ENCODE measurements at places on chromosomes 2 and 18.

DNA sequence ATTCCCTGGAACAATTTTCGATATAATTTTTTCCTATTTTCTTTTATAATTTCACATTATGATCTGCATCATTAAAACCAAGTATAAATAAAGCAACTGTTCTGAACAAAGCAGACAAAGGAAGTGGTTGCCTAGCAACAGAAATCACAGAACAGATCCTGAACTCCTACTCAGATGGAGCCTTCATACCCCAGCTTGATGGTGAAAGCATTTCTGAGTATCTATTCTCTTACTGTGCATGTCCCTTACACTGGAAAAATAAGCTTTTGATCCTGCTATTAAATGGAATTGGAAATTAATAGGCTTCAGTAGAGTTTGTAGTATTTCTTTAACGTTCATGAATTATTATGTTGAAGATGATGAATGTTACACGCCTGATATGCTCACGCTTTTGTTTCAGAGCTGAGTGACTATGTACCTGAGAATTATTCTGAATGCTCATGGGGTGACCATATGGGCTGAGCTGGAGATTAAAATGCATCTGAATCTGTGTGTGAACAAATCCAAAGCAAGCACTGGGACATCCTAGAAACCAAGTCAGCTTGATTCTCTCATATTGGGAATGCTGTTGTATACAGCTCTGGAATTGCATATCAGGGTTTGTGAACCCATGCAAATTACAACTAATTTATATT, 254.0 kb downstream of the KCNJ3 start:
- no peak for DNase-seq

GRCh38 chr2:238279324-238279682, 9.1 kb downstream of the PER2 start:
- DNase-seq, result no peak

GRCh38 chr2:238920601-238921001, 72.7 kb downstream of the TWIST2 start:
- DNase-seq, result no peak

DNA sequence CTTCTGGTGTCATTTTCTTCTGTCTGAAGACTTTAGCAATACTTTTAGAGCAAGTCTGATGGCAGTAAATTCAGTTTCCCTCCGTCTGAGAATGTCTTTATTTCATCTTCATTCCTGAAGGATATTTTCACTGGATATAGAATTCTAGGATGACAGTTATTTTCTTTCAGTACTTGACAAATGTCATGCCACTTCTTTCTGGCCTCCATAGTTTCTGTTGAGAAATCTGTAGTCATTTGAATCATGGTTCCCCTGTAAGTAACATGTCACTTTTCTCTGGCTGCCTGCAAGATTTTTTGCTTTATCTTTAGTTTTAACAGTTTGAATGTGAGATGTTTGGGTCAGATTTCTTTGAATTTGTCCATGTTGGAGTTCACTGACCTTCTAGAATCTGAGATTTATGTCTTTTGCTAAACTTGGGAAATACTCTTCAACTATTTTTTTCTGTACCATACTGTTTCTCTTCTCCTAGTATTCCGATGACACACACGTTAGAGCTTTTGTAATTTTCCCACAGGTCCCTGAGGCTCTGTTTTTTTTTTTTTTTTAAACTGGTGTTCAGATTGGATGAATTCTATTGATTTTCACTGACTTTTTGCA, 30.2 kb downstream of the RMND5A start:
- DNase-seq, result no peak

GRCh38 chr2:70124983-70125480, 37.8 kb downstream of the PCBP1 start:
- DNase-seq, result peak; percentile 75
